Activated CD4-positive, alpha-beta T cell treated with anti-CD3 and anti-CD28 coated beads, Interleukin-2, amount 50 U/mL, for 24 hours (primary cell): ENCODE measurements at places on chromosomes 6 and 20.

DNA sequence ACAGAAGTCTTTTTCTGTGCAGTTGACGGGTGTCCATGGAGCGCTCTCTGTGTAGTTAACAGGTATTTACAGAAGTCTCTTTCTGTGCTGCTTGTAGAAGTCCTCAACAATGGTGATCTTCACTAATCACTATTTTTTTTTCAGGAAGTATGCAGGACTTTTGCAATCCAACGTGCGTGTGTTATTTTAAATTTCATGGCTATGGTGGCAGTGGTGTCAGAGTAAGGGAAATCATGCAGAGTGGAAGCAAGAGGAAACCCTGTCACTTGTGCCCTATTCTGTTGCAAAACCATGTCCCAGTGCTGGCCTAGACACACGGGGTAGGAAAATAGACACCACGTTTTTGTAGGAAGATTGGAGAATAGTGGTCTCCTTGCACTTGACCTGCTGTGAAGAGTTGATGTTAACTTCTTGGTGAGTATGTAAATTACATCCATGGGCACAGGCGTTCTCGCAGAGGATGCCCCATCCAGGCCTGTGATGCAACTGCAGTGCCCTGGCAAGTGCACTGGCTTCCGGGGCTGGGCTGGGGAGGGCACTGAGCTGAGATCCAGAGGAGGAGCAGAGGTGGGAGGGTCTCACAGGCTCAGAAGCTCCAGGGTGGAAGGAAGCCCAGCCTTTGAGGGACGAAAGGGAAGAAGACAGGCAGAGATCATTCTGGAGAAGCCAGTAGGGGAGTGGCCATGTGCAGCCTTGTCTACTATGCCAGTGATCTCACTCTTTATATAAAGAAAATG is 146.5 kb downstream of the SYCP2 start:
- DNase-seq = no peak

- no peak for DNase-seq
These were observed 104.5 kb downstream of the TSHZ2 start for GRCh38 chr20:53076668-53077067.

GRCh38 chr6:7440476-7440875 is 50.9 kb downstream of the RIOK1 start:
- DNase-seq = no peak

GRCh38 chr6:10723567-10723881 is 654 bp downstream of the TMEM14C start:
- DNase-seq = no peak
